Suprapubic skin (tissue), 4 donors: ENCODE measurements at places on chromosomes 13 and 19.

DNA sequence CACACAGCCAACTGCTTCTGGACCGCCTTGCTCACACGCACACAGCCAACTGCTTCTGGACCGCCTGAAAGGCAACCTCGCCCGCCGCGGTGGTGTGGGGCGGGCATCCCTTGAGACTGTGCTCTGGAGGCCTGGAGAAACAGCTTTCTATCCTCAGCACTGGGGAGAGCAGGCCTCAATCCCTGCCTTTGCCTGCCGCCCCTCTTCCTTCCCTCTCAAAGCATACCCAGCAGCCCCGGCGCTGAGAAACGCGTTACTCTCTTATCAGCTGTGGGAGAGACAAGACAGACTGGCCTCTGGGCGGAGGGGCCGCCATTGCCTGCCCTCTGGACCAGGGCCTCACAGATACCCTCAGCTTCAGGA is 2.9 kb downstream of the LIPE start:
- no peaks in the 10 kb centered on the region for H3K36me3 ChIP-seq
- no peak overlapping the region for H3K27ac ChIP-seq
- H3K27me3 ChIP-seq: peaks cover 14% of the 10 kb centered on the region
- peaks cover 52% of the 10 kb centered on the region for H3K4me1 ChIP-seq
- peak overlapping the region; percentile 57 for H3K4me3 ChIP-seq

DNA sequence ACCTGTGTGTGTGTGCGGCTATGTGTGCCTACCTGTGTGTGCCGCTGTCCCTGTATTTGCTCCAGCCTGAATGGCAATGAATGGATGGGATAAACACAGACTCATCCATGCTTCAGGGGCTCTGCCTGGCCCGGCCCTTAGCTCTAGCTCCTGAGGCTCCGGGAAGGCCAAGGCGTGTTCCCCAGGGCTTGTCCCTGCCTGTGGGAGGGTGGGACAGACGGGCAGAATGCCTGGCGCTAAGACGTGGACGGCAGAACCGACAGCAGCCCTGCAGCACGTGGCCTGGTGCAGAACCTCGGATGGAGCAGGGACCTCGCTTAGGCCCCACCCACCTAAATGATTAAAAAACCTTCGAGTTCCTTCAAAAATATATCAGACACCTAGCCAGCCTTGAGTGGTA is 57.8 kb upstream of the C13orf46 start:
- H3K4me3 ChIP-seq: no peak overlapping the region
- H3K4me1 ChIP-seq: peaks cover 33% of the 10 kb centered on the region
- DNase-seq: no peak
- H3K36me3 ChIP-seq: no peaks in the 10 kb centered on the region
- no peaks in the 10 kb centered on the region for H3K27me3 ChIP-seq

DNA sequence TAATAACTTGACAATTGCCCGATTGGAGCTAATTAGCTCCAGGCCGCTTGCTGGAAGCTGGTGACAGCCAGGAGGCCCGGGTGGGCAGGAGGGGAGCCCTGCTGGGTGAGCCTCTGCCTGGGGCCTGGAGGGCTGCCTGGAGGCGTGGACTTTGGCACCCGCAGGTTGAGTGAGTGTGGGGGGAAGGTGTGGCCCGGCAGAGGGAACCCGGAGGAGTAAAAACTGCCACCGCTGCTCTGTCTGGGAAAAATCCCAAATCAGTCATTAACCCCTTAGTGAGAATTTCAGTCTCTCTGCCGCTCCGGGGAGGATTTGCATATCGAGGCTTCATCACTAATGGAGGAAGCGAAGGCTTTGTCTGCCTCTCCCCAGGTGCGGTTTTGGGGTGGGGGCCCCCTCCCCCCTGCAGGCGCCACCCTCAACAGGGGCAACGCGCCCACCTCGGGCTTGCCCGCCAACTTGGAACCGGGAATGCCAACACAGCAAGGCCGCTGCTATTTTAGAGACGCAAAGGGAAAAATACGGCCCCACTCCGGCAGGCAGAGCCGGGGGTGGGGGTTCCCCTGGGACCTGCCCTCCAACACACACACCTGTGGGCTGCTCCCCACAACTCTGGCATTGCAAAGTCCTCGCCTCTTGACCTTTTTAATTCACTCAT is 6.2 kb downstream of the EFNA2 start:
- peaks cover 98% of the 10 kb centered on the region for H3K27me3 ChIP-seq
- no peak for DNase-seq
- no peak overlapping the region for H3K4me3 ChIP-seq

- DNase-seq: no peak
- H3K4me3 ChIP-seq: no peak overlapping the region
- no peaks in the 10 kb centered on the region for H3K4me1 ChIP-seq
- no peak overlapping the region for H3K27ac ChIP-seq
- H3K36me3 ChIP-seq: no peaks in the 10 kb centered on the region
Observed at GRCh38 chr13:92177966-92178365, 779.5 kb downstream of the GPC5 start.

- H3K4me3 ChIP-seq: no peak overlapping the region
- H3K36me3 ChIP-seq: no peaks in the 10 kb centered on the region
- no peak overlapping the region for H3K27ac ChIP-seq
- H3K4me1 ChIP-seq: peaks cover 8% of the 10 kb centered on the region
- H3K27me3 ChIP-seq: no peaks in the 10 kb centered on the region
Observed at GRCh38 chr13:37599519-37599918, 951 bp upstream of the POSTN start.

DNA sequence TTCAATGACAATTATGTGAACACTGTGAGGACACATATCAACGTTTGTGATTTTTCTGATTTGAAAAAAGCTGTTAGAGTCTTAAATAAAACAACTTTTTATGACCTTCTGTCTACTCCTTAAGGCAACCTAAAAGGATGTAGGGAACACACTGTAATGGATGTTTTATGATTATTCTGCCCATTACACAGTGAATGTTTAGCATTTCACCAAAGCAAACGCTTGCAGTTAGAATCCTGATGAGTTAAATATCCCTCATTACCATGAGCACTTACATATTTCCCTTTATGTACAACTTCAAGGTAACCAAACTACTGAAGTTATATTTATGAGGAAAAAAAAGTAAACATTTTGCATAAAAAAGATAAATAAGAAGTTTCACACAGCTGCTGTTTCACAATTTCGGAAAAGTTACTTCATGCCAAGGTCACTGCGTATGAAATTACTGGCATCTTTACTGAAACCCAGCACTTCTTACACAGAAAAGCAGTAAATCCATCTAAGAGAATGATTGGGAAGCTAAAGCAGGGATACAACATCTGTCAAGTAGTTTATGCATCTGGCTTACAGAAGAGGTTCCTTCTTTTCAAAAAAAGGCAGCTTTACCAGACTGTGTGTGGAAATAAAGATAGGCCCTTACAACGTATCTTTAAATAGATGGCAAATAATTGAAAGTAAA is 733.7 kb upstream of the ATXN8OS start:
- no peak overlapping the region for H3K27ac ChIP-seq
- H3K4me1 ChIP-seq: no peaks in the 10 kb centered on the region
- no peak overlapping the region for H3K4me3 ChIP-seq
- no peaks in the 10 kb centered on the region for H3K36me3 ChIP-seq
- no peaks in the 10 kb centered on the region for H3K27me3 ChIP-seq

DNA sequence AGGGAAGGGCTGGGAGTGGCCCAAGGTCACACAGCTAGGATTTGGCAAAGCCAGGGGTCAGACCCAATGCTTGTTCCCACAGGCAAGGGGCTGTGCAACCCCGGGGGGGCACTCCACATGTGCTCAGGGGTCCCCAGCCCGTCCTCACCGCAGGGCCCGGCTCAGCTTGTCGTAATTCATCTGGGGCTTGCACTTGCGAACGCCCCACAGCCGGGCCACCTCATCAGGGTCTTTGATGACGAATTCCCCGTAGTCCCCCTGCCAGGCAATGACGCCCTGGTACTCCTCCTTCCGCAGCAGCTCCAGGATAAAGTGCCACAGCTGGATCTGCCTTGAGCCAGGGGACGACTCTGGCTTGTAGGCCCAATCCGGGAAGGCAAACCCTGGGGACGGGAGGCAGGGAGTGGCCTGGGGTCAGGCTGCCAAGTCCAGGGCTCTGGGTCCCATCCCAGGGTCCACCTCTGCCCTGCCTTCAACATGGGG is 4.7 kb downstream of the ERF start:
- no peak for DNase-seq
- H3K4me3 ChIP-seq: peak overlapping the region; percentile 85
- peak overlapping the region; percentile 97 for H3K27ac ChIP-seq
- peaks cover 16% of the 10 kb centered on the region for H3K36me3 ChIP-seq
- H3K4me1 ChIP-seq: peaks cover 84% of the 10 kb centered on the region
- H3K27me3 ChIP-seq: no peaks in the 10 kb centered on the region

- DNase-seq: no peak
- H3K4me3 ChIP-seq: peak overlapping the region; percentile 84
- H3K36me3 ChIP-seq: no peaks in the 10 kb centered on the region
- peak overlapping the region; percentile 46 for H3K27ac ChIP-seq
- no peaks in the 10 kb centered on the region for H3K27me3 ChIP-seq
Observed at GRCh38 chr13:29847501-29847983, 2.9 kb downstream of the UBL3 start.

DNA sequence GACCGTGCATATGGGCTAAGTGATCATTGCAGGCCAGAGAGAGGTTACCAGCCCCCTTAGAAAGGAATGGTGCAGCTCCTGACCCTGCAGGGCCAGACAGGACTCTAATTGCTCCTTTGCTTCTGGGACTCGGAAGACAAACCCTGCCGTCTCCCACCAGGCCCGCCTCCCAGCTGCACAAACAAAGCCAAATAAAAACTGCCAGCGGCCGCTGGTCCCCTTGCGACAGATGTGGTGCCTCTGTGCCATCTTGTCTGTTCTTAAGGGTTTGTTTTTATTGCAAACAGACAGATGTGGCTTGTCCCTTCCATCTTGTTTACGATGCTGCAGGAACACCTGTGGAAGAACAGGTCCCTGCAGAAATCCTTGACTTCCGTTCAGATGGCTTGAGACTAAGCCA is 434.4 kb upstream of the TSHZ3 start:
- DNase-seq: no peak
- no peak overlapping the region for H3K27ac ChIP-seq
- H3K36me3 ChIP-seq: no peaks in the 10 kb centered on the region
- H3K27me3 ChIP-seq: no peaks in the 10 kb centered on the region
- no peak overlapping the region for H3K4me3 ChIP-seq

GRCh38 chr13:85386424-85386823 is 412.8 kb downstream of the SLITRK6 start:
- H3K4me1 ChIP-seq: no peaks in the 10 kb centered on the region
- no peaks in the 10 kb centered on the region for H3K27me3 ChIP-seq
- H3K36me3 ChIP-seq: no peaks in the 10 kb centered on the region
- no peak for DNase-seq
- no peak overlapping the region for H3K27ac ChIP-seq
